ENCODE measurements at places on chromosomes 1 and 21.

- no peak for DNase-seq
Observed at GRCh38 chr21:45228656-45229240, 58.9 kb downstream of the POFUT2 start.

- DNase-seq, result no peak
Observed at GRCh38 chr1:33301273-33301984, 19.5 kb downstream of the A3GALT2 start.

GRCh38 chr1:117662667-117663066 lies 56.8 kb downstream of the TENT5C start:
- DNase-seq, result no peak

GRCh38 chr1:183139281-183139942 lies 46.7 kb upstream of the LAMC2 start:
- no peak for DNase-seq

GRCh38 chr1:212141404-212141803 lies 105.9 kb downstream of the DTL start:
- DNase-seq, result no peak

GRCh38 chr1:165894591-165894990 lies 67.2 kb downstream of the UCK2 start:
- DNase-seq, result no peak

- no peak for DNase-seq
Observed at GRCh38 chr1:95181096-95181495, 52.9 kb upstream of the RWDD3 start.

GRCh38 chr1:39835935-39836594 lies 47.2 kb downstream of the TRIT1 start:
- DNase-seq, result no peak

DNA sequence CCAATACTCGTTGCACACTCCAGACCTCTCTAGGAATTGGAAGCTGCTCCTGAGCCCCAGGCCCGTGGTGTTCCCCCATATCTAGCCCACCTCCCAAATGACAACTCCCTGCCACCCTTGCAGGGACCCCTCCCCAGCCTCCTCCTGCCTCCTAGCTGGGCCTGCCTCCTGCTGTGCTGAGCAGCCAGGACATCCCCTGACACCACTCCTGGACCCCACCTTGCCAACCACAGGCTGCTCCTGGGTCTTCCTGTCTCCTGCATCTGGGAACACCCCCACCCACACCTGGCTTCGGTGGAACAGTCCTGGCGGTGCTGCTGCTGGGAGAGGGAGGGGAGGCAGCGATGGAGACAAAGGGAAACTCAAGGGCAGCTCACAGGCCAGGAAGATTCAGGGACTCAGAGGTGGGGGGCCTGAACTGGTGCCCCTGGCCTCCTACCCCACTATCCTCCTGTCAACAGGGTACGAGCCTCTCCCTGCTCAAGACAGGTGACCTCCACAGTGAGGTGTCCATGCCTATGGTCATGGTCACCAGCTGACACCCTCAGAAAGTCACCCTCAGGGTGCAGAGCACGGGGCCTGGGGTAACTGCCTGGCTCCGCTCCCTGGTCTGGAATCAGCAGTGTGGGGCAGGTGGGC lies 81.2 kb downstream of the RIPK4 start:
- no peak for DNase-seq

DNA sequence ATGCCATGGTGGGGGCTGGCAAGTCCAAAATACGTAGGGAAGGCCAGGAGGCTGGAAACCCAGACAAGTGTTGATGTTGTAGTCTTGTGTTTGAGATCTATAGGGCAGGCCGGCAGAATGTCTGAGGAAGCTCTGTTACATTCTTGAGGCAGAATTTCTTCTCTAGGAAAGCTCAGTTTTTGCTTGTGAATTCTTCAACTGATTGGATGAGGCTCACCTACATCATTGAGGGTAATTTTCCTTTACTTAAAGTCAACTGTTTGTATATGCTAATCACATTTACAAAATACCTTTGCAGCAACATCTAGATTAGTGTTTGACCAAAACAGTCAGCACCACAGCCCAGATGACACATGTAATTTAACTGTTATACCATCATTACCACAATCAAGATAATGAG lies 37.0 kb downstream of the PATJ start:
- DNase-seq, result no peak

DNA sequence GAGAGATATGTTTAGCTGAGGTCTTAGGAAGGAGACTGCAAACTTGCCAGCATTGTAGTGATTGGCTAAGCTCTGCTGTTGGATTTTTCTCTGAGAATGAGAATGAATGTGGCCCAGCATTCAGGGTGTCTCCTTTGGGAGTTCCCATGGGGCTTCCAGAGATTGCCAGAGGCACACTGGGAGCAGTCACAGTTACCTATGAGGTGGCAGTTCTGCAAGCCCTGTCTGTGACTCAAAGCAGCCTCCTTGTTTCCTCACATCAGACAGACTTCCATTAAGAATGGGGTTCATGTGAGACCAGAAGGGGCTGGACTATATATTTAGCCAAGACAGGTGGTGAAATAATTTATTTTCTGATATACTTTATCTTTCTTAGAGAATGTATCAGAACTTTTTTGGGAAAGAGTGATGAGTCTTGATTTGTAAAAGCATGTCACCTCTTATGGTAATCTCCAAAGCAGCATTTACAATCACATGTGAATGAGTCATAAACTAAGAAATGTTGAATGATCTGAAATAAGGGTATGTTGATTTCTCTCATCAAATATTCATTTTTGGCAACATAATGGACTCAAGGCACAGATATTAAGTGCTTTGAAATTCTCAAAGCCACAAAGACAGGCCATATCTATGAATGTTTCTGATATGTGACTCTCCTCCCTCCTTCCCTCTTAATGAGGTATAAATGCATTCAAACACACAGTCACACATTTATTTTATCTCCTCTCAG lies 9.5 kb upstream of the SLC19A2 start:
- DNase-seq, result no peak

GRCh38 chr1:202367271-202367670 lies 18.8 kb downstream of the PPP1R12B start:
- no peak for DNase-seq

DNA sequence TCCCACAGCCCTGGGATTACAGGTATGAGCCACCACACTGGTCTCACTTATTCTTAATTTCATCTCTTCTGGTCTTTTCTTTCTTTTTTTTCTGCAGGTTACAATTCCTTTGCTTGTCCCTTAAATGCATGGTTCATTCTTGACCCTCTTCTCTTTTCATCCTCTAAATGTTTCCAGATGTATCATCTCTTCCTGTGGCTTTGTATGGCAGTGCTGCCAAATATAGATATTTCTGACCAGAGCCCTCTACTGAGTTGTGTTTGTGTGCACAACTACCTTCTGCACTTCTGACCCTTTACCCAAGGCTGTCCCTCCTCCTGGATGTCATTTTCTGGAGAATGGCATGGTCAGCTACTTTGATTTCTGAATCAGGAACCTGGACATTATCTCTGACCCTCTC lies 32.5 kb downstream of the OLFML3 start:
- DNase-seq, result no peak

GRCh38 chr21:45277101-45278045 lies 10.3 kb downstream of the POFUT2 start:
- no peak for DNase-seq

GRCh38 chr1:39084191-39084590 lies 58.0 kb downstream of the NDUFS5 start:
- no peak for DNase-seq

DNA sequence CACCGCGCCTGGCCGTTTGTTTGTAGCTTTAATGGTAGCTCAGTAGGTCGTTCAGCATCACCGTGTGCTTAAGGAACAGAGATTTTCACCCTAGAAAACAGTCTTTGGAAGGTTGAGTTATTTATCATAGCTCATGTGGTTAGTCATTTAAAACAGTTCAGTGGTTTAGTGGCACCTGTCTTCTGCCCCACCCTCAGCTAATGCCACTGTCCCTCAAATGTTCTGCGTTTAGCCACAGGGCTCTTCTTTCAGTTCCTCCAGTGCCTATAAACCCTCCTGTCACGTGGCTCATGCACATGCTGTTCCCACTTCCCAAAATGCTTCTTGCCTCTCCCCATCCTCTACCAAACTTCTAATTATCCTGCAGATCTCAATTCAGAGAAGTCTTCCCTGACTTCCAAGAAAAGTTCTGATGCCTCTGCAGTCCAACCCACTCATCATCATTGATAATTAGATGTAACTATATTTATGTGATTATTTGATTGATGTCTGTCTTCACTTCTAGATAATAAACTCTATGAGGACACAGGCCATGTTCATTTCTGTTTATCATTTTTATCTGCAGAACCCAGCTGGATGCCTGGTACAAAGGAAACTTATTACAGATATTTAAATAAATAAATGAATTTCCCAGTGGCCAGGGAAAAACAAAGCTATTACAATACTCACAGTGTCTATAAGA lies 14.4 kb upstream of the DIPK1A start:
- no peak for DNase-seq

GRCh38 chr1:54239631-54240031 lies 39.7 kb downstream of the MRPL37 start:
- DNase-seq, result no peak

GRCh38 chr1:226519716-226520598 lies 28.6 kb upstream of the STUM start:
- no peak for DNase-seq
